ENCODE measurements at places on chromosomes 6 and 20.
A peak's percentile ranks its signal among the peaks of the same experiment; 100 is the strongest.

DNA sequence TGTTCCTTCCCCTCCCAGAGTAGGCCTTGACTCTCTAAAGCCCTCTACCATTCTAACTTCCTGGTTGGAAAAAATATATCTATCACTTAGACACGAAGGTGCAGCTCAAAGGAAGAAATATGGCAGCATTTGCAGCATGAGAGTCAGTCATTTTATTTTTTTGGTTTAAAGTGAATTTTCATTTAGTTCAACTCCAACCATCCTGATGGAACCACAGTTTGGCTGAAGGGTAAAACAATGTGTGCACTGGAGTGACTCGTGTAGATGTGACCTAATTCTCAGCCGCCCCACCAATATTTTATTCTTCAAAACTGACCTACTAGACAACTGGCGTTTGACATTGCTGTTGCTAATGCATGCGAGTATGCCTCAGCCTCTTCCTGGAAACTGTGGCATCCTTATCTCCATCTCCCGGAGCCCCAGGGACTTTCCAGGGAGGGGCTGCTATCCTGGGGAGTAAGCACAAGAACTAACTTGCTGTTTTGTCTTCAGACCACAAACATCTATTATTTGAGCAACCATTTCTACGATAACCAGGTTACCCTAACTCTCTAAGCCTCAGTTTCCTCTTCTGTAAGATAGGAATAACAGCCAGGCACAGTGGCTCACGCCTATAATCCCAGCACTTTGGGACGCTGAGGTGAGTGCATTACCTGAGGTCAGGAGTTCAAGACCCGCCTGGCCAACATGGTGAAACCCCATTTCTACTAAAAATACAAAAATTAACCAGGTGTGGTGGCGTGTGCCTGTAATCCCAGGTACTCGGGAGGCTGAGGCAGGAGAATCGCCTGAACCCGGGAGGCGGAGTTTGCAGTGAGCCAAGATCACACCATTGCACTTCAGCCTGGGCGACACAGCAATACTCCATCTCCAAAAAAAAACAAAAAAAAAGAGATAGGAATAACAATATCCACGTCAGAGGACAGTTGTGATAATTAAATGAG is 148.7 kb upstream of the JARID2 start:
- DNase-seq = no peak

GRCh38 chr20:8215361-8215781 is 83.3 kb downstream of the PLCB1 start:
- peak; percentile 69 for DNase-seq

DNA sequence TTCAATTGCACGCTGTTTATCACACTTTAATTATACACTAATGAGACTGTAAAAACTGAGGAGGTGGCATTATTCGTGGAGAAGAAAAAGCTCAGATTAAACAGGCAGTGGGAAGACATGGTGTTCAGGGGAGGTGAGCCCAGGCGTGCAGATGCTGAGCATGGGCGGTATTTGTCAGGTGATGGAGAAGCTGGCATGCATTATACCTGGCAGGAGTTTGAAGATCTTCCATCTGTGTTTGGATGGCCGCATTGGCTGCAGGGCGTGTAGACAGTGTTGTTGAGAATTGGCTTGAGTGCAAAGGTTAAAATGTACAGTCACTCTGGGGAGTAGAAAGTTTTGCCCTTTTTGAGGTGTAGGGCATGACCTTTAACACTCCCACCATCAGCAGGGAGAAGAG is 213.8 kb downstream of the ERMARD start:
- no peak for DNase-seq

DNA sequence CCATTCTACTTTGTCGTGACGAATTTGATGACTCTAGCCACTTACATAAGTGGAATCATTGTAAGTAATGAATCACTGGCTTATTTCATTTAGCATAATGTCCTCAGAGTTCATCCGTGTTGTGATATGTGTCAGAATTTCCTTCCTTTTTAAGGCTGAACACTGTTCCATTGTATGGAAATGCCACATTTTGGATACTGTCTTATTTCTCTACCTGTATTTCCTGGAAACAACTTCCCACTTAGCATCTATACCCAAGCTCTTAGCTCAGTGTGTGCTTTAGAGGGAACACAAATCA is 28.8 kb upstream of the GGTLC1 start:
- DNase-seq = no peak

- no peak for DNase-seq
These were observed 16.7 kb upstream of the DEF6 start for GRCh38 chr6:35280903-35281302.

DNA sequence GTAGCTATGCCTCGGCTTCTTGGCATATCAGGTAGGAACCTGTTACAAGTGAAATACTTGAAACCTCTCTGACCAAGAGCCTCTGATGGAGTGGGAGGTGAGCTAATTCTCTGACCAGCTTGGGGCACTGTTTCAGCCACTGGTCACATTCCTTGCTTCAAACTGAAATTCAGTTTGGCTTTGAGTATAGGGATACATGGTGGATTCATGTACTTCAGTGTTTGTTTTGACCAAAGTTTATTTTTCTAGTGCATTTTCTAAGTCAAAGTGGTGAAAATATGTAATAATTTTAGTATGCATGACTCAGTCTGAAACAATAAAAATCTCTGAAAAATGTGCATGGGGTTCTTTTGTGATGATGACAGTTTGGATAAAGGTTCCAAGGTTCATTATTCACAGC is 18.6 kb downstream of the TTPAL start:
- DNase-seq = peak; percentile 49

DNA sequence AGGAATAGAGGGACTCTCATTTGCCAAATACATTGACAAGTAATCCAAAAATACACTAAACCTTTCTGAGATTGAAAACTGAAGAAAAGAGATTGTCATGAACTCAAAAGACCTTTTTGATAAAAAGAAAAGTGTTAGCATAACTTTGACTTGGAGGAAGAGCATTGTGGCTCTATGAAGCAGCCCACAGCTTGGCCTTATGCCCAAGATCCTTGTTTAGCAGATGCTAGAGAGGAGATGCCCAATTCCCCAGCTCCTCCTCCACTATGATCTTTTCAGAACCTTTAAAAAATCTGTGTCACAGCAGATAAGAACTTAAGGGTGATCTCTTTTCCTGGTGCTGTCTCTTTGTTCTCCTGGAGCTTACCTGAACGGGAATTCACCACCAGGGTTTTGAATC is 35.8 kb upstream of the IGF2R start:
- no peak for DNase-seq

GRCh38 chr20:23234311-23235078 is 116.1 kb upstream of the NXT1 start:
- no peak for DNase-seq

- DNase-seq = no peak
These were observed 881.5 kb downstream of the C6orf118 start for GRCh38 chr6:164427728-164428402.

- no peak for DNase-seq
These were observed 472.9 kb upstream of the ZNF337 start for GRCh38 chr20:26169506-26169905.

- no peak for DNase-seq
These were observed 512.8 kb upstream of the JARID2 start for GRCh38 chr6:14732844-14733757.

DNA sequence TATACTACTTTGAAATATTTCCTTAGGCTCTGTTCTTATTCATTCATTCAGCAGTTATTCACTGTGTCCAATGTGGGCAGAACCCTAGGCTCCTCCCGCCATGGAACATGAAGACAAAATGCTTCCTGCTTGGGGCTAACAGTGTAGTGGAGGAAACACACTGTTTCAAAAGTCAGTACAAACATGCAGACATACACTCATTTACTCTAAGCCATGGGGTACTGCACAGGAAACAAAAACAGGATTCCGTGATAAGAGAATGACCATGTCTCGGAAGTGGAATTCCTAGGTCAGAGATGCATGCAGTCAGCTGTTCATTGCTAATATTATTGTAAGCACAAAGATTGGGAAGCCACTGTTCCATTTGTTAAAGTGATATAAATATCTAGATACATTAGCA is 18.4 kb upstream of the FAM209A start:
- no peak for DNase-seq

GRCh38 chr6:34213772-34214171 is 22.9 kb upstream of the HMGA1 start:
- no peak for DNase-seq

DNA sequence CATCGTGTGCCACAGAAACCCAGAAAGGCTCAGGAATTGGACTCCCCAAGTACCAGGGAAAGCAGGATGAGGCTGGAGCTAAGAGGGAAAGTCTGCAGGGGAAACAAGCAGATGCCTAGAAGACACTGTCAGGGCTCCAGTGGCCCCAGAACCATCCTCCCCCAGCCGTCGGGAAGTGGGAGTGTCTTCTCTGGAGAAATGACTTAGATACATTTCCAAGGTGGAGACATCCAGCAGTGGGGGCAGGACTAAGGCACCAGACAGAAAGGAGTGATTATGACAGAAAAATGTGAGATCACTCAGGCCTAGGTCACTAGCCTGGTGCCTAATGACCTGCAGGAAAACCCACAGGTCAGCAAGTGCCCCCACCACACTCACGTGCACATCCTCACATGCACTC is 36.0 kb upstream of the VSX1 start:
- DNase-seq = no peak

- no peak for DNase-seq
These were observed 333.2 kb downstream of the DHX35 start for GRCh38 chr20:39295301-39295700.

GRCh38 chr6:144321839-144322591 is 36.9 kb downstream of the UTRN start:
- DNase-seq = no peak

DNA sequence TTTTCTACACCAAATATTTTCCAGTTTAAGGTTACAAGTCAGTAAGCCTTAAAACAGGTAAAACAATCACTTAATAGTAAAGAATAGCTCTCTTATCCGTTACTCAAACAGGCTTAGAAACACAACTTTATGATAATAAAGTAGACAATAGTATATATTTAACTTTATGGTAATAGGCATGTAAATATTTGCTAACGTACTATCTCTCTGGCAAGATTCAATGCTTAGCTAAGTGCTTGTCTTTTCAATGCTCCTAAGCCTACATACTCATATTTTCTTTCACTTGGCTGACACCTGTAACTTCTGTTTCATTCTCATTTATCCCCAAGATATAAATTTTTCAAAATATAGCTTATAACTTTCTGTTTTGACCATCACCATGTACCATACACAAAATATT is 358.2 kb downstream of the HTR1B start:
- no peak for DNase-seq

DNA sequence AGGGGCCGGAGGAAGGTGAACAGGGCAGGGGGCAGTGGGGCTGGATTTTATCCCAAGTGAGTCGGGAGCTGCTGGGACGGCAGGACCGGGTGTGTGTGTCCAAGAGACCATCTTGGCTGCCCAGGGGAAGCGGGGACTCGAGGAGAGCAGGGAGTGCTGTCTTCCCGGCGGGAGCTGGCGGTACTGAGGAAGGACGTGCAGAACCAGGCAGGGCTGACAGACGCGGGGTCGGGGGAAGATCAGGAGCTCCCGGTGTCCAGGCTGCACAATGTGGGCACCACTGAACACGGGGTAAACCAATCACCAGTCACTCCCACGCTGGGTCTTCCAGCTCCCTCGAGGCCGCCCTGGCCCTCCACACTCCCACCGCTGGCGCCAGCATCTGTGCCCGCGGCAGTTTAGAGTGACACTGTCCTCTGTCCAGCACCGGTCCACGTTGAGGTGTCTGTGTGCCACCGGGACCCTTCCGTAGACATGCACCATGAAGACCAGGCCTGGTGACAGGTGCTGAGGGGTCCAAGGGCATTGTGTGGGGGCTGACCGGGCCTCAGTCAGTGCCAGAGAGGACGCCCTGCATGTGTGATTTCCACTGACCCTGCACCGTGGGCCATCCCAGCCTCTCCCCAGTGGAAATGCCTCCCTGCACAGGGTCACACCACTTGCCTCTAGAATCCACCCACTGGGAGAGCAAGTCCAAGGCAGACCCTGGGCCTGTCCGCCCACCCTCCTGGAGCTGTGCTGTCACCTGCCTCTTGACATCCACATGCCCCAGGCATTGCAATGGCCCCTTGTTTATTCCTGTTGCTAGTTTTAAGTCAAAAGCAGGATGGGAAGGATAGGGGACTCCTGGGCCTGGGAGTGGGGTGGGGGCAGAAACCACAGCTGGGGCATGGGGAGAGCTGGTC is 401.9 kb downstream of the TAF4 start:
- DNase-seq = no peak

- DNase-seq = no peak
These were observed 50.1 kb upstream of the NCOA3 start for GRCh38 chr20:47451602-47451904.

DNA sequence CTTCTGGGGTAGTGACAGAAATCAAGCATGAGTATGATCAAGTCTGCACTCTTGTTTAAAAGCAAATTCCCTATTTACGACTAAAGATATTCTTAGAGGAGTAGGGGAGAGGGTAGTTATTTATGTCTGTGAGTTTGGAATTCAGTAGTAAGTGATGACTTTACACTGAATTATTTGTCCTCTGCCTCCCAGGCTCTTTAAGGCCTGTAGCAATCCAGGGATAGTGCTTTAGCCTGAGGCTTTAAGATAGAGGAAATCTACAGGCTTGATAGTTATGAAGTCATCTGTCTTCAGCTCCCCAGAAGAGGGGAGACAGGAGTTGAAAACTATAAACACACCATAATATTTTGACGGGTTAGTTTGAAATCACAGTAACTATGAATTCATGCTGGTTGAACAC is 664.5 kb downstream of the EPM2A start:
- no peak for DNase-seq

GRCh38 chr20:8168785-8169288 is 36.8 kb downstream of the PLCB1 start:
- no peak for DNase-seq

GRCh38 chr20:11497545-11497944 is 420.1 kb upstream of the BTBD3 start:
- no peak for DNase-seq

GRCh38 chr6:165605182-165605875 is 57.7 kb downstream of the PDE10A start:
- no peak for DNase-seq

GRCh38 chr6:163384510-163384909 is 30.0 kb upstream of the QKI start:
- DNase-seq = no peak

DNA sequence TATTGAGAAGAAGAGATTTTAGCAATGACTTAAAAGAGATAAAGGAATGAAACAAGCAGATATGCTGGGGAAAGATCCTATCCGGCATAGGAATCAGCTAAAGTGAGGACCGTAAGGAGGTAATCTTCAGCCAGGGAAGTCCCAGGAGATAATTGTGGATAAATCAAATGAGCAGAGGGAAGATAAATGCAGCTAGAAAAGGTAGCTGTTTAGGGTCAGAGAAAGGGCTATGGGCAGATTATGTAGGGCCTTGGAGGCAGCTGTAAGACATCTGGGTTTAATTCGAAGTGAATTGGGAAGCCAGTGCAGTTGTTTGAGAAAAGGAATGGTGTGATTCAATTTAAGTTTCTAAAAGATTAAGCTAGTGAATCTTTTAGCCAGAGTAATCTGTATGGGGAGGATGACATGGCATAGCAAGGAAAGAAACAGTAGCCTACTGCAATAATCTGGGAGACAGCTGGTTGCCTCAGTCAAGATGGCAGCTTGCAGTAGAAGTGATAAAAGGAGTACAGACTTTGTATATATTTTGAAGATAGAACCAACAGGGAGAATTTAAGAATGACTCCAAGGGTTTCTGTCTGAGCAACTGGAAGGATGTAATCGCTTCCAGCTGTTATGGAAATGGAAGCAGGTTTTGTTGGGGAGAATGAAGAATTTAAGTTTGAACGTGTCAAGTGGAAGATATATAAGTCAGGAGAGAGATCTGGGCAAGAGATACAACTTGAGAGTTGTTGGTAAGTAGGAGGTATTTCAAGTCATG is 552.3 kb upstream of the FLRT3 start:
- no peak for DNase-seq

Data from astrocyte of the cerebellum (primary cell).